HL-60 (cell line): ENCODE measurements at places on chromosomes 12 and 14.
A peak's percentile ranks its signal among the peaks of the same experiment; 100 is the strongest.

GRCh38 chr12:4240161-4240783 lies 33.3 kb upstream of the CCND2 start:
- DNase-seq, result peak; percentile 43

GRCh38 chr14:93531644-93532043 lies 100.9 kb downstream of the UNC79 start:
- no peak for DNase-seq

DNA sequence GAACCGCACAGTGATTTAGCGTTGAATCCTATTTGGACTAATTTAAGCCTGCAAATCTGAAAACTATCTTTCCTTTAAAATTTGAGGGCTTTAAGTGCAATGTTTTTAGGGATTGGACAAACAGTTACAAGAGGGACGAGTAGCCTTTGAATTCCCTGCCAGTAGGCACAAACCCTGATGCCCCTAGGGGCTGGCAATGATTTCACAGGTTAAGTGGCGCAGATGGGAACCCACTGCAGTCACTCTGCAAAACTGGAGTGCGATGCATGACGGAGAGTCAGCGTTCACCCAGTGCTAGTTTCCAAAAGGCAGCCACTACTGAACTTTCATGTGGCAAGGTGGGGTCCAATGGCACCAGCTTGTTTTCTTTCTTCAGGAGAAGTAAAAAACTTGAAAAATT lies 99.4 kb upstream of the FRMD6 start:
- no peak for DNase-seq

- no peak for DNase-seq
Observed at GRCh38 chr12:59459966-59460660, 135.7 kb upstream of the SLC16A7 start.

DNA sequence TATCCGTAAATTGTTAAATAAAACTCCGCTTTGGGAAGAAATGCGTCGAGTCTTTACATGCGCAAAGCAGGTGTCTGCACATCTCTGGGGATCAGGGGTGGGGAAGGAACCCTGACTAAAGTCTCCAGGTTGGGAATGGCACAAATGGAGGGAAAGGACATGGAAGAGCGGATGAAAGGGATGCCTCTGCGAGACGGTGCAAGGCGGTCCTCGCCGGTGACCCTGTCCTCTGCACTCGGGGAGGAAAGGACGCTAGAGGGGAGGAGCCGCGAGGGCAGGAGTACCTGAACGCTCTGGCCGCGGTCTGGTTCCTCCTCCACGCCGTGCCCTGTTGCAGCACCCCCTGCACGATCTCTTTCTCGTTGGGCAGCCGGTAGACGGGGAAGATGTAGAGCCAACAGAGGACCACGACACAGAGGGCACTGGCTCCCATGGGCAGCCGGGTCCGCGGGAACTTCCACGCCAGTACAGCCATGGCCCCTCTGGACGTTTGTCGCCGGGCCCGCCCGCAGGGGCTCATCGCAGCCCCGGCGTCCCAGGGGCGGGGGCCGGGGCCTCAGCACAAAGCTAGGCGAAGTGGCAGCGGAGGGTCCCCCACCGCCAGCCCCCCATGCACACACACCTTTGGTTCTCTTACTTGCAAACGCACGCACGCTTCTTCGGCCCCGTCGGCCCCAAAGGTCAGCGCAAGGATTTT lies 646 bp downstream of the ST8SIA1 start:
- DNase-seq, result no peak

GRCh38 chr12:111758120-111758561 lies 8.6 kb upstream of the ALDH2 start:
- DNase-seq, result peak; percentile 58
